ENCODE measurements at places on chromosomes 11 and 22.
A peak's percentile ranks its signal among the peaks of the same experiment; 100 is the strongest.

DNA sequence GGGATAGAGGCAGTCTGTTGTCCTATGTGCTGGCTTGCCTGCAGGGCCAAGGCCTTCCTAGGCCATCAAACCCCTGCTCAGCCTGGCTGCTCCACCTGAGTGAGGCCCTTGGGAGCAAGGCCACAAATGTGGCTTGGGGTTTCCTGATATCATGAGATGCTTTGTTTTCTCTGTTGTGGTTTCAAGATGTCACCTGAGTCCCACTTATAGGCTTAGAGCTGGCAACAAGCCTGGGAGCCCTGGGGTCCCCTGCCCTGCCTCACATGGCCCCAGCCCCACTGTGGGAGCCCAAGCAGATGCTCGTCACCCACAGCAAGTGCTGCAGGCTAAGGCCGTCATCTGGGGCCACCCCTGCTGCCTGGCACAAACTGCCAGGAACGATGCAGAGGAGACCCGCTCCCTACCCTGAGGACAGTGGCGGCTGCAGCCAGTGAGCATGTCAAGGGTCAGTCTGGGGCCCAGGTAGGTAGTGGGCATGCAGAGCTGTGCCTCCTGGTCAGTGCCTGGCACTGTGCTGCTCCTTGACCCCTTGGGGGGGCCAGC, 75.4 kb upstream of the KCNQ1OT1 start:
- DNase-seq = peak; percentile 4

GRCh38 chr22:38727123-38727522, 21.4 kb downstream of the GTPBP1 start:
- no peak for DNase-seq

- DNase-seq = no peak
Measured at GRCh38 chr11:76735841-76736240, 47.3 kb upstream of the TSKU start.

DNA sequence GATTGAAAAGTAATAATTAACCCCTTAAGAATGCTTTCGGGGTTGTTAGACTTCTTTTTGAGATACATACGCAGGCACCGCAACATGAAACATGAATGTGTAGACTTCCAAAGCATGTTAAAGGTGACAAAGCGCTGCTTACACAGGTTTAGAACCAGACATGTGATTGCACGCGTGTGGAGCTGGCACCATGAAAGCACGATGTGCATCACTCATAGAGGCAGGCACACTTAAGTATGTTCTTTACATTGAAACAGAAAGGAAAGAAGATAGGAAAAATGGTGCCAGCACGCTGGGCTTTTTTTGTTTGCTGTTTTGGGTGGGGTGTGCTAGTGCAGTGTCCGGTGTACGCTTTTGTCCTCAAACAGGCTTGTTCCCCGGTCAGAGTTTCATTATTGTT, 83.6 kb upstream of the PPARA start:
- DNase-seq = peak; percentile 61

GRCh38 chr22:40322021-40322420, 24.3 kb upstream of the ADSL start:
- DNase-seq = no peak

- DNase-seq = no peak
Measured at GRCh38 chr11:6321961-6322362, 1.7 kb upstream of the CAVIN3 start.

Measured in NCI-H2029 (cell line).